ENCODE measurements at places on chromosomes 12 and 14.

DNA sequence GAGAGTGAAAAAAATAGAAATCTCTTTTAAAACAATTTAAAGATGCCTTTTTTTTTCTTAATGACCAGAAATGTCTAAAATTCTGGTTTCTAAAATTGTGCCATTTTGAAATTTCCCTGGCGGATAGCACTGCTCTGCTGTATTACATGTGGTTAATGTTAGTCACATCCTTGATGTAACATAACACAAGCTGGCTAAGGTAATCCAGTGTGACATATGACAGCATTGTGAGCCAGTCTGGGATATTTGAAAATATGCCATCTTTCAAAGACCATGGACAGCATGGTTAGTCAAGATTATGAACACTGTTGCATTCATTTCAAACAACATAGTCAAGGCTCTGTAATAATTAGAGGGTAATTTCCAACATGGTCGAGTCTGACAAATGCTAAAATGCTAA lies 133.2 kb downstream of the ALX1 start:
- DNase-seq = no peak

GRCh38 chr12:54437243-54437642 lies 18.2 kb upstream of the ITGA5 start:
- DNase-seq = no peak

GRCh38 chr12:81257947-81258551 lies 180.2 kb downstream of the ACSS3 start:
- no peak for DNase-seq

GRCh38 chr12:118813778-118814357 lies 167.5 kb upstream of the SRRM4 start:
- DNase-seq = no peak

DNA sequence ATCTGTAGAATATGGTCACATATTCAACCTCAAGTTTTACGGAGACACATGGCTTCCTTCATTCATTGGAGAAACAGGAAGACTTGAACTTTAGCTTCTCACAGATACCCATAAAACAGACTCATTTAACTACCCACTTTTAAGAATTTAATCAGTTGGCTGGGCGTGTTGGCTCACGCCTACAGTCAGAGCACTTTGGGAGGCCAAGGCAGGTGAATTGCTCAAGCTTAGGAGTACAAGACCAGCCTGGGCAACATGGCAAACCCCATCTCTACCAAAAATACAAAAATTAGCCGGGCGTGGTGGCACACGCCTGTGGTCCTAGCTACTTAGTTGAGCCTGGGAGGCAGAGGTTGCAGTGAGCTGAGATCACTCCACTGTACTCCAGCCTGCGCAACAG lies 64.7 kb upstream of the STAC3 start:
- no peak for DNase-seq

DNA sequence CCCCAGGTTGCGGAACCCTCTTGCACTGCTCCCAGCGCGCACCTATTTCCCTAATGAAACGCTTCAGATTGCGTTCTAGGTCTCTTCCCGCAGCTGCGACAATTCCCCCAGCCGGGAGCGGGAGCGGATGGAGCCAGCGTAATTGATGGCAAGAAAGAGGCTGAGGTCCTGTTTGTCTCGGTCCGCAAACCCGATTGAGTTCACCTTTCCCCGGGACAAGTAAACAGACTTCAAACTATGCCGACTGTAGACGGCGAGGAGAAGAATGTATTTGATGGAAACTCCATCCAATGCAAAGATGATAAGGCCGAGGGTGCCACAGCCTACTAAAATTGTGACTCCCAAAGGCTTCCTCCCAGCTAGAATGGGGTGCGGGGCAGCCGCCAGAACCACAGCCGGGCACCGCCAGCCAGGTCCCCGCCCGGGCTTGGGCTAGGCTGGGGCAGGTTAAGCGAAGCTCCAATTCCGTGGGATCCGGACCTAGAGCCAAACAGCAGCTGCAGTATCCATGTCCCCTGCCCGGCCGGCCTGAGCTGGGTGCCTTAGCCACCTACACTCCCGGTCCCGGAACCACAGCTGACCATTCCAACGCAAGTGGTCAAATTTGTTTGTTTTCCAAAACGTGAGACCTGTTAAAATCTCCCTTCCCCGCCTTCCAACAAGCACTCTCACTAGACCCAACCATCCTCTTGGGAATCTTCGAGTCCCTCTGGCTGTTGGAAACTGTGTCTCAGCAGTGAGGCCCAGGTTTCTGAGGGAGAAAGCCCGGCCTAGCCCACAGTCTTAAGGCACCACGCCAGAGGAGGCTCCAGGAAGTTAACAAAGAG lies 5.5 kb downstream of the NKX2-1 start:
- no peak for DNase-seq

DNA sequence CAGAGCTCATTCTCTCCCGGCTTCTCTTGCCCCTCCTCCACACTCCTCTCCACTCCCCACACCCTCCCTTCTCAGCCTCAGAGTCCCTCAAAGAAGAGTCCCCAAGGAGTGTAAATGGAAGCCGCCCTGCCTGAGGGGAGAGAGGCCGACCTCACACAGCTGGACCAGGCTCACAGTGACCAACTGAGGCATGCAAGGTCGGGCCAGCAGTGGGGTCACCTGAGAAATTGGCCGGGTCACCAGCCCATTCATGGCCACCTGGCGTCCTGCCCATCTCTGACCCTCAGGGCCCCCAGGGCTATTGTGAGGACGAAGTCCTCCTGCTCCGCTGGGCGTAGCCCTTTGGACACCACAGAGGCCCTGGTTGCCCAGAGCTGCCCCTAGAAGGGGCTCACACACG lies 49.5 kb upstream of the NUAK1 start:
- no peak for DNase-seq

DNA sequence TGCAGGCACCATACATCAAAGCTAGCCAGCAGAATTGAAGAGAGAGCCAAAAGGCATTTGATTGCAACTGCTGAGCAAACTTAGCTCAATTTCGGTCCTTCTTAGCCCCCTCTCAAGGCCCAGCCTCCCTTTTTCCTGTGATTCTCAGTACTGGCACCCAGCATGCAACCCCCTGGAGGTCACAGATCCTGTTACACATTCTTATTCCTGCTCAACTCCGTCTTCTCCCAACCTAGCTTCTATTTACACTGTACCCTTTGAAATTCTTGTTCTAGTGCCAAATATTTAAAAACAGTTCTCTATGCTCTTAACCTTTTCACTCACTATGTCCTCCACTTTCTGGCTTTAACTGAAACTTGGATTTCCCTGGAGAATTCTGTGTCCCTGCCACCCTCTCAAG lies 131.3 kb upstream of the CPSF6 start:
- no peak for DNase-seq

DNA sequence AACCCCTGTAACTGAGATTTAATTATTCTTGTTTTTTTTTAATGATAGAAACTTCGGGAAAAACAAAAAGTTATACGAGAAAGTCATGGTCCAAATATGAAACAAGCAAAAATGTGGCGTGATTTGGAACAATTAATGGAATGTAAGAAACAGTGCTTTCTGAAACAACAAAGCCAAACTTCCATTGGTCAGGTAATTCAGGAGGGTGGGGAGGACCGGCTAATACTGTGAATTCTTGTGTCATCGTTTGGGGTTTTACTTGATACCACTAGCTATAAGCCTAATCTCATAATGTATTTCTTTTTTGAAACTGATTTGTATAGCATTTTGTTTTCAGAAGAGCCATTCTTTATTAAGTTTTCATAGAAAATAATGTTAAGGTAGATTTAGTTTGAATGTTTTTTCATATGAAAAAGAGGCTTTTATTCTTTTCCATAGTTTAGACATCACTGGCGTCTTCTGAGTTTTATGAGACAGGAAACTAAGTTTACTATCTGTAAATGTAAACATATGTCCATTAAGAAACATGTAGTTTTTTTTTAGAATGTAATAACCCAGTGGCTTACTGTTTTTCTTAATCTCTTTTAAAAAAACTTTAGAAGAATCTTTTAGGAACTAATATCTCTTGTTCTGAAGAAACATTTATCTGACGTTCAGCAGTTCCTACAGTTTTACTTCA lies 62.9 kb upstream of the ATP2A2 start:
- DNase-seq = no peak

- no peak for DNase-seq
These were observed 89.8 kb downstream of the KIF26A start for GRCh38 chr14:104228221-104228620.

- DNase-seq = no peak
These were observed 5.4 kb downstream of the SFSWAP start for GRCh38 chr12:131716282-131716681.

GRCh38 chr14:92470215-92470614 lies 43.4 kb upstream of the RIN3 start:
- DNase-seq = no peak

DNA sequence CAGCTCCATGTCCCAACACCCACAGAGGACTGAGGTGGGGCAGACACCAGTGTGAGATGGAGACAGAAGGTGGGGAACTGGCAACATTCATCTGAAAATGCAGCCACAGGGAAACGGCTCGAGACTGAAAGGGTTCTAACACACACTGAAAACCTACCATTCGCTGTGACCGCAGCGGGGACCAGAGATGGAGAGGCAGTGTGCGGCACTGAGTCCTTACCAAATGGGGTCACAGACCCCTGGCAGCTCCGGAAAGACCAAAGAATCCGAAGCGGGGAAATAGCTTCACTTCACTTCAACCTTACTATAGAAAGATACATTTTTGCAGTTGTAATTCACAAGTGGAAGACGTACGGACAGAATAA lies 9.6 kb downstream of the BAG5 start:
- no peak for DNase-seq

GRCh38 chr12:116736962-116737773 lies 701 bp downstream of the SPRING1 start:
- no peak for DNase-seq

DNA sequence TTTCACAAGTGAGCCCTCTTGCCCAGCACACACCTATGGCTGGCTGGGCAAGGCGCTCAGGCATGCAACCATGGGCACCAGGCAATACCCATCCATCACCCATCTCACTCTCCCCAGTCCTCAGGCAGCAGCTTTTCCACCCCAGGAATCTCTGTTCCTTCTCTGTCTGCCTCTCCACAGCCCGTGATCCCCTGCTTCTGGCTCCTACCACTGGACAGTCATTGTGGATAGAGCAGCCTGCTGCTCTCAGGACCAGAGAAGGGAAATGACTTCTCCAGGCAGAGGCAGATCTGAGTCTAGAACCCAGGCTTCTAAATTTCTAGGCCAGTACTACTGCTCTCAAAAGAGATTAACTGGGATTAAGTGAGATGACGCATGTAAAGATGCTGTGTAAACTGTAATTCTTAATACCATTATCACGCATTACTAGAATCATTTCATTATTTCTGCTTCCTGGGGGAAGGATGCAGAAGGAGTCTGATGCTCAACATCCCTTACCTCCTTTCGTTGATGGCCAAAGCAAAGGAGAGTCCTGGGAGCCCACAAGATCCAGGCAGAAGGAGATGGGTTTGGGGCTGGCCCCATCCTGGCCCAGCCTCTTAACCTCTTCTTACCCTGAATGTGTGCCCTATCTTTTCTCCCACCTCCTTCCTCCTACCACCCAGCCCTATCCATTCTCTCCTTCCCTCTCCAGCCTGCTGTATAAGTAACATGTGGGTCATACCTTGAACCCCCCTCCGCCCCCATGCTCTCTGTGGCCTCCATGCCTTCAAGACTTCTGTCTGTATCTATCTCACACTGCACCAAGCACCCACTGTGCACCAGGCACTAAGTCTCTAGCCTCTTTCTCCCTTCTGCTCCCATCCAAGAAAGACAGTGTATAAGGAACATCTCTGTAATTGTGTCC lies 4.8 kb upstream of the AQP5 start:
- no peak for DNase-seq

GRCh38 chr14:64676410-64677008 lies 27.7 kb upstream of the PLEKHG3 start:
- no peak for DNase-seq

DNA sequence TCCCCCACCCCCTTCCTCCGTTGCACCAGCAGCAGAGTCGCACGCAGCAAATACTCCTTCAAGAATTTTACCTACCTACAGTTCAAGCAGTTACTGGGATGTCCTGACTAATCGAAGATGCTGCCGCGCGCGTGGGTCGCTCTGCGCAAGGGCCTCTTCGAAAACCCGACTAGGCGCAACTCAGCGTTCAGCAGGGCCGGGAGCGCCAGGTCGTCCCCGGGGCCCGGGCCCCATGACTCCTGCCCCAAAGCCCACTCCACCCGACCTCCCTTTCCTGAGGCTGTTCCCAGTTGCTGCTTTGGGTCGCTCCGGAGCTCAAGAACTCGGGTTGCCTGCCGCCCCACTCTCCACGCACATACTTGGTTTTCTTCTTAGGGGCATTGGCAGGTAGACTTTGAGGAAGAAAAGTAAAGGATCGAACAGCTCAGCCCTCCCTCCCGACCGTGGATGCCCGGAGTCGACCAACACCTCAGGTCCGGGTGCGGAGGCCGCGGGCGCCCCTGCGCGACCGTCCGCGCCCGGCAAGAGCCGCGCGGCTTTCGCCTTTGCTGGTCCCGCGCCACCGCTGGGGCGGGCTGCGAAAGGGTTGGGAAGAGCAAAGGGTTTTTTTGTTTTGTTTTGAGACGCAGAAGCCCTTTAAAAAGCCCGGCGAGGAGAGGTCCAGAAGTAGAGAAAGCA lies 1.9 kb downstream of the BMP4 start:
- DNase-seq = no peak

DNA sequence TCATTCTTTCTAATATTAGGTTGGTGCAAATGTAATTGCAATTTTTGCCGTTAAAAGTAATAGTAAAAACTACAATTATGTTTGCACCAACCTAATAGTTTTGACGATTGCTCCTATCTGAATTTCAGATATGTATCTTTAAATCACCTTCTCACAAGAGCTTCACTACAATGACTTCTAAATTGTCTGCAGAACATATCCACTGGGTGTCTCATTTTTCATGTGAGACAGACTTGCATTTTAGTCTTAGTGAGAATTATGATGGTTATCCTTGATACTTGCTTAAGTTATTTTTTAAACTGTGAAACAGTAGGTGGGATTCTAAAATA lies 84.6 kb downstream of the ITPR2 start:
- no peak for DNase-seq

GRCh38 chr12:117402363-117402762 lies 40.9 kb upstream of the NOS1 start:
- DNase-seq = no peak

GRCh38 chr12:48770756-48771155 lies 18.1 kb downstream of the ADCY6 start:
- DNase-seq = no peak

DNA sequence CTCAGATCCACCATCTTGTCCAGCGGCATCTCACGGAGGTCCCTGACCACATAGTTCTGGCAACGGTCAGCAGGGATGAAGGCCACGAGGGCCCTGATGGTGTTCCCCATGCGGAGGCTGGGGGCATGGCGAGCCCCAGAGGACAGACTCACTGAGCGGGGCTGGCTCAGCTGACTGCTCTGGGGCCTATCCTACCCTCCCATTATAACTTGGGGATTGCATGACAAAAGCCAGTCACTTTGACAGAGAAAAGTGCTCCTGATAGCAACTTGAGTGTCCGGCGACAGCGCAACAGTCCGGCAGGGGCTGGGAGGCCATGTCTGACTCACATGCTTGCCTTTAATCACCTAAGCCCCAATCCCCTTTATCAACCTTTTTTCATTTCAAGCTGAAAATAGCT lies at the start of gene LRRC10:
Gene LRRC10, minus strand, starts transcription at position 179 of the 400 bp plus-strand sequence. Its CDS starts 69 bp downstream, at position 110.
- DNase-seq = no peak
